AG04450 (cell line): ENCODE measurements at places on chromosomes 3 and 15. TPM values are rescaled to one million over a fixed set of nuclear protein-coding genes. Genes with fewer than 3 reads are reported as not detected.

DNA sequence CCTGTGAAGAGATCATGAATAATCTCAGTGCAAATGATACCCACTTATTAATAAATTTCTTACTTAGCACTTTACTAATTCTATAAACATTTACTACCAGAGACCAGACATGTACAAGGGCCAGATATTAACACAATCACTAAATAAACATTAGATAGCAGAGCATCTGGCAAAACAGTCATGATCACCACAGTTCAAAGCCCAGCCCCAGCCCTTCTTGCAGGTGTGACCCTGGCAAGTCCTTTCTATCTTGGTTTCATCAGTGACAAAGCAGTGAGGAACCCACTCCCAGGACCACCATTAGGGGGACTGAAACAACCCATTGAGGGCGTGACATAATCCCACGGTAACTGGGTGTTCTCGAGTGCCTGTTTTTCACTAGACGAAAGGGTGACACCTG is 11.6 kb downstream of the ZXDC start:
- no peak for DNase-seq

The POTEB gene
- not detected in 2 replicates for polyA plus RNA-seq

- DNase-seq = no peak
Observed at GRCh38 chr15:69729167-69729748, 276.6 kb downstream of the RPLP1 start.

GRCh38 chr3:152019508-152019907 is 146.1 kb downstream of the SUCNR1 start:
- DNase-seq = no peak

The ARGFX gene
- polyA plus RNA-seq = not detected in 2 replicates

DNA sequence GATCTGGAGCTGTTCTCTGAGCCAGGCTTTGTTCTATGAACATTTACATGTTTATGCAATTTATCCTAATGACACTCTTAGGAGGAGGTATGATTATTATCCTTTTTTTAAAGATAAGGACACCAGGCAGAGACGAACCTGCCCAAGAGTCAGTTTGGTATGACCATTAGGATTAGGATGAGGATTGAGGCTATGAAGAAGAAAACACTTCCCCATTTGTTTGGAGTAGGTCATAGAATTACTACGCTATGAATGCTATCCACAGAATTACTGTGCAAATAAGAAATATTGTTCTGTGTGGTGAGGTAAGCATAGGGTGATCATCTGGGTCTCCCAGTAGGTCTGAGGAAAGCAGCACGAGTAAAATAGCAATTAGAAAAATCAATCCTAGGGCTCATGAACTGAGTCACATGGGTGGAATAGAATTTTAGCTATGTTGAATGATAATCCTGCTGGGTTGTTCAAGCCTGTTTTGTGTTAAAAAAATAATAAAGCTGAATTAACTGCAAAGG is 23.9 kb downstream of the EIF4E3 start:
- no peak for DNase-seq
